ENCODE measurements at places on chromosomes 6 and 20.

GRCh38 chr6:140107216-140107615, 732.8 kb upstream of the CITED2 start:
- DNase-seq, result no peak

GRCh38 chr6:170050591-170051041, 240.3 kb downstream of the DLL1 start:
- no peak for DNase-seq

DNA sequence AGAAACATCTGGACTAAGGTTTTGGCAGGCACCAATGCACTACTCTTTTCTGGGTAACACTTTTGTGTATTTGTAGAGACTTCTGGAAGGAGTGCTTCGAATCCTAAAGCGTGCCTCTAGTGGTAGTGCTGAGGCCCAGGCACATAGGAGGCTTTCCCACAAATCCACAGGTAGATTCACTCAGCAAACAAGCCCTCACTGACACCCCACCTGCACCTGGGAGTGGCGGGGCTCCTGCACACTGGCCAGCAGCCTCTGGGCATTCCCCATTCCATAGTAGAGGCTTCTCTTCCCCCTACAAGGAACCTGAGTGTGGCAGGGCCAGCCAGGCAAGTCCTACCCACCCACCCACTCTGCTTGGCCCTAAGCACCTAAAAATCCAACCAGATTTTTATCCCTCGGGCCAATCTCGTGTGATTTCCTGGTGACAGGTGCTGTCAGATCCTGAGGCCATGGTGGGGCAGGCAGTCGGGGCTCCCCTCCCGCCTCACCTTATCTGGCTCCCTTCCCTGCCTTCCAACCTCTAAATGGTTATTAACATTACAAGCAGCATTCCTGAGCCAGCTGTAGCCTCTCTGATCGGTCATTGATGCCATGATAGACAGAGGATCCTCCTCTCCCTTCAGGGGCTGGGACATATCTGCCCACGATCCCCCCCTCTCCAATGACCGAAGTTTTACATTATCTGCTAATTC, 82.4 kb downstream of the SLC2A10 start:
- DNase-seq, result no peak

DNA sequence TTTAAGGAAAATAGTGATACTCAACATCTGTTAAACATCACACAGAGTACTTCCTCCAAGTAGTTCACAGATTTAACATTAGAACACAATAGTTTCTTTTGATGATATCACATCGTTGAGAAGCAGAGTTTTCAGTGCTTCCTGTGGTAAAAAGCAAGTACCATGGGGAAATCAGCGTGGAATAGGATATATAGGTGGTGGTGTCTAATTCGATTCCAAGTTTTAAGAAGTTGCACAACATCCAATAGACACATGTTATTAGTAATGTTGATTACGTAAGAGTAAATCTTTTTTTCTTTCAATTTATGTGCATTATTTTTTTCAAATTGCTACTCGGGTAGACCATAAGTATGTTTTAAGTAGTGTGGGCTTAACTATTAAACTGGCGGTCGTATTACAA, 360.7 kb downstream of the NKAIN2 start:
- DNase-seq, result no peak

GRCh38 chr6:14831070-14831469, 414.8 kb upstream of the JARID2 start:
- no peak for DNase-seq

- no peak for DNase-seq
Measured at GRCh38 chr6:136549300-136550044, 750 bp downstream of the MAP7 start.

GRCh38 chr6:48490658-48491057, 379.7 kb upstream of the PTCHD4 start:
- no peak for DNase-seq

DNA sequence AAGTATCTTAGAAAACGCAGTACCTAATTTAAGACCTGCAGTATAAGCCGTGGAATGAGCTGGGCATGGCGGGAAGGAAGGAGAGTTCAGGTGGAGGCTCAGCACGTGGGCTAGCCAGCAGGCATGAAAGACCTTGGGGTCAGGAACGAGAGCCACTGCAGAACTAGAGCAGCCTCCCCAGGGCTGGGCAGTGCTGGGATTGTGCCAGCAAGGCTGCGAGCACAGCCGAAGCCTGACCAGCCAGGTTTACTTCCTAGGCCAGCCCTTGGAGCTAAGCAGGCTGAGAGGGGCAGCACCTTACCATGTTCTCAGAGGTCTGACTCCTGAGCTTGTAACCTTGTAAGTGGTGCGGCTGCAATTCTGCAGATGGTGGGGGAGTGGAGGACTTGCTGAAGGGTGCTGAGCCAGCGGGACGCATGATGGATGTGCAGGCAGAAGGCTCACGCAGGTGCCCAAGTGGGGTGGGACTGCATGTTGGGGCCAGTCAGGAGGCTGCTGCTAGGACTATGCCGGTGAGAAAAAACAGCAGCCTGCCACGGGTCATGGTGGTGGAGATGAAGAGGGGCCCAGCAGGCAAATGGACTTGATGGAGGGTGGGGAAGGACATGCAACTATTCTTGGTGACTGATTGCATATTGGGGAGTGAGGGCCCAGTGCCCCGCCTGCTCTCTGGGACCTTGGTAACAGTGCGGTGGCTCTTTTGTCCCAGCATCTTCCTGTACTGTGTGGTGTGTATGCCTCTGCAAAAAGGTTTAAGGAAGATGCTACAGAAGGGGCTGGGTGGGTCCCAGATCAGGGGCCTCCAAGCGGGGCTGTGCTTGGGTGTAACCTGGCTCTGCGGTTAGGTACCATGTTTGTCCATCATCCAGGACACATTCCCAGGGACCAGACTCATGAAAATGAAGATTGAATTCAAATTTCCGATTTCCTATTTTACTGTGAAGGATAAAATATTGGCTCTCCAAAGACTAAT, 37.6 kb upstream of the IRF4 start:
- no peak for DNase-seq

DNA sequence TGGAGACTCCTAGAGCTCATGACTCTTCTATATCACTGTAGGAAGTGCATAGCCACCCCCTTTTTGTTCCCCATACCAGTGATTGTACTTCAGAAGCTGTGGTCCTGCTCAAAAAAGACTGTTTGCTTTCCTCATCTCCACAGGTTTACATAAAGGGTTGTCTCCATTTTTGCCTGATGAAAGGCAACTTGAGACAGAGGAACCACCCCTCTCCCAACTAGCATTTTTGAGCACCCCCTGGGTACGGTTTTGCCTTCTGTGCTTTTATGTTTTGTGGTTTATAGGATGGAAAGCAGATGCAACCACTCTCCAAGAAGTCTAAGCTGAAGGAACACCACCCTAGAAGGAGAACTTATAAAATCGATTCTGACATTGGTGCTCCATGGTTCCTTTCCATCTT, 127.7 kb upstream of the SUPT3H start:
- DNase-seq, result no peak

DNA sequence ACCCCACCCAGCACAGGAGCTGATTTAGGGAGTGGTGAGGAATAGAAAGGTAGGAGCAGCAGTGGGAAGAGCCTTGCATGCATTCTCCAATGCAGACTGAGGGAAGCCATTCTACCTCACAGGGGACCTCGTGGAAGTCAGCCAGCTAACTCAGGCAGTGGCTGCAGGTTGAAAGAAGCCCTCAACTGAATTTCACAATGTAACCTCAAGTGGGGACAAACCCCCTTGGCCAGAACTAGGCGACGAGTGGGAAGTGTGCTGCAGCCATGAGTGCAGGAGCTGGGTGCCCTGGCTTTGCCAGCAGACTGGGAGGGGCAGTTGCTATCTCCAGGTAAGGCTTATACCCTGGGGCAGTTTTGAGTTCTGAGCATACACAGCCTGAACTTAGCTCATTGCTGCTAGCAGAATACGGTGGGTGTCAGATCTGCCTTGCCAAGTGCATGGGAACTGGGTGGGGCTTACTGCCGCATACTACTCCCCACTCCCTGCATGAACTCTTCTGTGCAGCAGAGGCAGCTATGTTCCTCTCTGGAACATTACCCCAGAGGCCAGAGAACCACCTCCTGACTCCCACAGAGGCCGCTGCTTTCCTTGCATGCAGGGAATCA, 126.5 kb downstream of the CDK19 start:
- no peak for DNase-seq

DNA sequence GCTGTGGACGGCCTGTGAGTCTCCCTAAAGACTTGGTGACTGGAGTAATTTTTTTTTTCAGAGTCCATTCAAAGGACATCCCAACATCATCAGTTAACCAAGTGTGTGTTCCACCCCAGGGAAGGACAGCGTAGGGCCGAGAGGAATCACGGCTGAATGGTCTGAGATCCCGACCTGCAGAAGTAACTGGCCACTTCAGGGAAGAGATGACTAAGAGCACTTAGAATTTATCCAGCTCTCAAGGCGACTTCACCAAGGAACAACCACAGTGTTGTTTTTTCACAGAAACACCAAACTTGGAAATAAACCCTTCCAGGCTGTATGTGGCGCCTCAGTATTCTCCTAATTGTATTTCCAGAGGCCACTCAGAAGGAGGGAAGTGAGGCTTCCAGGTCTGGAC, 231.6 kb downstream of the FNDC1 start:
- no peak for DNase-seq

- DNase-seq, result no peak
Measured at GRCh38 chr6:16425881-16426615, 187.7 kb downstream of the GMPR start.

- DNase-seq, result no peak
Measured at GRCh38 chr6:7468382-7469081, 72.9 kb upstream of the DSP start.

DNA sequence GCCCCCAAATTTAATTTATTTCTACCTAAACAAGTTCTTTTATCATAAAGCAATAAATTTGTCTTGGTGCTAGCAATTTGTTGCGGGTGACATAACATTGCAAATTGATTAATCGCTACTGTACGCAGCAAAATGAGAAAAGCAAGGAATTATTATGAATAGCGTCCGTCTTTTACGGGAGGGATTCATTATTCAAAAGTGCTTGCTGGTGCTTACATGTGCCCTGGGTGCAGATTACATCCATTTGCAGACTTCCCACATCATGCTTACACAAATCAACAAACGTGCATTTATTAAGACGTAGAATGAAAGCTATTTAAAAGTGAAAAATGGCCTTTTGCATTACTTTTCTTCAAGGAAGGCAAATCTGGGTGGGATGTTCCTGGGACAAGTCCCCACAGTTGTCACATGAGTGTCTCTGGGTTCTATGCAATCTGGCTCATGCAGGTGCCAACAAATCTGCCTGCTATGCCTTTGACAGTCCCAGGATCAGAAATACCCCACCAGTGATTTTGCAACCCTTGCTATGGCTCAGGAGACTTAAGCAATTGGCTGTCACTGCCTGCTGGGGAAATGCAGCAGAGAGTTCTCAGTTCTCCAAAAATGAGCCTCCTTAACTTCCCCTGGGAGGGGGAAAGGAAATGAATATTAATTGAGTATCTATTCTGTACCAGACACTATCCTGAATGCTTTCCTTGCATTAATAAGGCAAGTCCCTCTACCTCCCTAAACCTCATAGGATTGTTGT, 30.1 kb upstream of the MAFB start:
- no peak for DNase-seq

DNA sequence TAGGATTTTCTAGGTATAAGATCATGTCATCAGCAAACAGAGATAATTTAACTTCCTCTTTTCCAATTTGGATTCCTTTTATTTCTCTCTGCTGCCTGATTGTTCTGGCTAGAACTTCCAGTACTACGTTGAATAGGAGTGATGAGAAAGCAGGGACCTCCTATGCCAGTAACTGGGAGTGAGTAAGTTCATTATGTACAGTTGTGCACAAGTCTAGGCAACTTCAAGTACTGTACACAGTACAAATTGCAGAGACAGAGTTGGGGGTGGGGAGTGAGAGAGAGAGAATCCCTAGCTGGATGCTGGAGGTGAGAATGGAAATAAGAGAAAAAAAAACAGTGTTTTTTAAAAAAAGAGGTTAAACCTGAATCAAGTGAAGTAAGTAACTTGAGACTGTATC, 210.2 kb downstream of the MMUT start:
- no peak for DNase-seq

- DNase-seq, result no peak
Measured at GRCh38 chr20:36313926-36314325, 7.8 kb downstream of the DLGAP4 start.

DNA sequence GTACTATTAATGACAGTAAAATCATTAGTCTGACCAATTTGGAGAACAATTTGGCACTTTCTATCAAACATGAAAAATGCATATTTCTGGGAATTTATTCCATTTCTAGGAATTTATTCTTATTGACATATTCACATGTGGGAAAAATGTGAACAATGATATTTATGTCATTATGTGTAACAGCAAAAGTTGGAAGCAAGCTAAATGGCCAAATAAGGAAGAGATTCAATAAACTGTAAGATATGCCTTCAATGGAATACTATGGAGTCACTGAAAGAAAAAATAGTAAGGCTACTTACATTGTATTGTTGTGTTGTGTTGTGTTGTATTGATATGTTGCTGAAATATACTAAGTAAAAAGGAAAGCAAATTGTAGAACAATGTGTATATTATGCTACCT, 100.5 kb upstream of the EDN1 start:
- DNase-seq, result no peak

DNA sequence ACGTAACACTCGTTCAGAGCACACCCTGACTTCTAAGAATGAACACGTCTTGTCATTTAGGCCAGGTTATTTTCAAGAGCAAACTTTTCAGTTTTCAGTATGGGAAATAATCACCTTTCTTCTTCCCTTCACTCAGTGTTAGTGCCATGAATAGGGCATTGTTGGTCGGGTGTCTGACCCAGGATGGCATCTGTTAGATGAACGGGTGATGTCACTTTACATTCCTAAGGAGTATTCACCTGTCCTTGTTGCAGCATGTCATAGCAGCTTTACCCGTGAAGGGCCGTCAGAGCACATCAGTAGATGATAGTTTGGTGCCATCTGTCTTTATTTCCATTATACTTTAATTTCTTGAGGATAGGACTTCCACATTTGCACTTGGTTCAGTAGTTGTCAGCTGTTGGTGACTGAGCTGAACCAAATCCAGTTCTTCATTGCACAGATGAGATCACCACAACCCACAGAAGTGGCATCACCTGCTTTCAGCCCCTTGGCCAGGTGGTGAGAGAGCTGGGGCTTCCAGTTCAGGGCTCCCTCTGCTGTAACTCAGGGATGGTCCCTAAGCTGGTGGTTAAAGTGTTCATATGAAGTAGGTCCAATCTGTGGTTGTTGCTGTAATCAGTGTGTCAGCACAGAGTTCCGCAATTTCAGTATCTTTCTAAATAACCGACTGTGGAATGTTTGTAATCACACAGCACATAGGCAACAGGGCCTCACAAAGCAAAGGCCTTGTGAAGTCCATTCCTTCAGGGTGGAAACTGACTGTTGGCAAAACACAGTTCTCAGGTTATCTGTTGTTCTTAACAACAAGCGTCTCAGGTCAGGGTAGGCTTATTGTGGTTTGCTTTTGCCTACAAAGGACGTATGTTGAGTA, 68.2 kb downstream of the FAM120B start:
- DNase-seq, result no peak

Data from cortex of kidney (tissue), 1 donor.